Activated CD8-positive, alpha-beta T cell treated with anti-CD3 and anti-CD28 coated beads for 36 hours (primary cell): ENCODE measurements at places on chromosomes 12 and 14.

- H3K4me3 ChIP-seq, result no peak overlapping the region
- no peak overlapping the region for H3K27ac ChIP-seq
- no peak for DNase-seq
These were observed 37.1 kb downstream of the SOCS2 start for GRCh38 chr12:93609281-93610192.

DNA sequence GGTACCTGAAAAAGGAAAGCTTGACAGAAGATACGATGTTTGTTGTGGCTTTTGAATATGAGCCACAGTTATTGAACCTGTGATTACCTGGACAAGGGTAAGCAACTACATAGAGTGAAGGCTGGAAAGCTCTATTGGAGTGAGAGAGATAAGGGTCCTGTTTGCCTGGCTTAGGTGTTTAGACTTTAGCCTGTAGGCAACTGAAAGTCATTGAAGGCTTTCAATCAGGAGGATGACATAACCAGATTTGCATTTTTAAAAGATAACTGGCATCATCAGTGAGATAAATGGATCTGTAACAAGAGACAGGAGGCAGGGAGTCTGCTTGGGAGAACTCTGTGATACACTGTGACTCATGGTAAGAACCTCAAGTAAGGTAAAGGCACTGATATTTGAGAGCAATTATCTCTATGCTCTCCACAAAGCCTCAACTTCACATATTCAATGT is 128.9 kb upstream of the SOX5 start:
- no peak overlapping the region for H3K27ac ChIP-seq
- H3K4me1 ChIP-seq, result no peaks in the 10 kb centered on the region
- H3K27me3 ChIP-seq, result no peaks in the 10 kb centered on the region
- H3K36me3 ChIP-seq, result no peaks in the 10 kb centered on the region

- no peaks in the 10 kb centered on the region for H3K36me3 ChIP-seq
- peaks cover 28% of the 10 kb centered on the region for H3K4me1 ChIP-seq
- no peak overlapping the region for H3K4me3 ChIP-seq
- H3K27ac ChIP-seq, result no peak overlapping the region
- H3K27me3 ChIP-seq, result peaks cover 17% of the 10 kb centered on the region
- DNase-seq, result no peak
These were observed 13.0 kb downstream of the KRT7 start for GRCh38 chr12:52245962-52246569.

DNA sequence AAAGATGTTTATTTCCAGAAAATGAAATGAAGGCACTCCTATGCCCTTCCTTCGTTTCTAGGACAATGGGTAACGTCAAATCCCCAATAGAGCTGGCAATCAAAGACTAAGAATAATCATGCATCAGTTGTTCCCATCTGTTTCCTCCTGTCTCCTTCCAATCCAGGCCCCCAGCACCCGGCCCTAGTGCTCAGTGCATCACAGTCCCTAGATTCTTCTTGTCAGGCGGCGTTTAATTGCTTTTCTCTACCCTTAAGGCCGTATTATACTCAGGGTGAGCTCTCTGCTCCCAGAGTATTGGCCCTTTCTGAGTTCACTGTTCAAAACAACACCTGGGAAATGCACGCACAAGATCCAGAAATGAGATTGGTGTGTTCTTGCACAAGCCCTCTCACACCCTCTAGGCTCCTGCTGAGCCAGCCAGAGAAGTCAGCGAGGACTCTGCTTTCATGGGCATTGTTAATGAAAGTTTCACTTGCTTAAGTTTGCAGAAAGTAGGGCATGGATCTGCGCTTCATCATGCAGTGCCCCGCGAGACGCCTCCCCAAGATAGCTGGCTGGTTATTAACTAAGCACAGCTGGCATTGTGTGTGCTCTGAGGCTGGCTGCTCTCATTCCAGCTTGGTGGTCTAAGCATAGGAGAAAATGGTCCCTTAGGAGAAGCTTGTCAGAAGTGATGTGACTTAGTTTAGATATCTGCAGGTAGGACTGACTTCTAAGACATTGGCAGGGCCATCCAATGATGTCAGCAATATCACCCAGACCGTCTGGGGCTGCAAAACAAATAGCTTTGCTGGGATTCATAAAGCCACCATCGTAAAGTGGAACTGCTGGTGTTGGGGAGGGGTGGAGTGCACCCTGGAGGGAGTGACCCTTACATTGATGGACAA is 28.7 kb downstream of the CRACR2A start:
- DNase-seq, result no peak
- no peak overlapping the region for H3K27ac ChIP-seq
- H3K36me3 ChIP-seq, result peaks cover 55% of the 10 kb centered on the region
- no peaks in the 10 kb centered on the region for H3K27me3 ChIP-seq
- no peak overlapping the region for H3K4me3 ChIP-seq
- peaks cover 24% of the 10 kb centered on the region for H3K4me1 ChIP-seq

DNA sequence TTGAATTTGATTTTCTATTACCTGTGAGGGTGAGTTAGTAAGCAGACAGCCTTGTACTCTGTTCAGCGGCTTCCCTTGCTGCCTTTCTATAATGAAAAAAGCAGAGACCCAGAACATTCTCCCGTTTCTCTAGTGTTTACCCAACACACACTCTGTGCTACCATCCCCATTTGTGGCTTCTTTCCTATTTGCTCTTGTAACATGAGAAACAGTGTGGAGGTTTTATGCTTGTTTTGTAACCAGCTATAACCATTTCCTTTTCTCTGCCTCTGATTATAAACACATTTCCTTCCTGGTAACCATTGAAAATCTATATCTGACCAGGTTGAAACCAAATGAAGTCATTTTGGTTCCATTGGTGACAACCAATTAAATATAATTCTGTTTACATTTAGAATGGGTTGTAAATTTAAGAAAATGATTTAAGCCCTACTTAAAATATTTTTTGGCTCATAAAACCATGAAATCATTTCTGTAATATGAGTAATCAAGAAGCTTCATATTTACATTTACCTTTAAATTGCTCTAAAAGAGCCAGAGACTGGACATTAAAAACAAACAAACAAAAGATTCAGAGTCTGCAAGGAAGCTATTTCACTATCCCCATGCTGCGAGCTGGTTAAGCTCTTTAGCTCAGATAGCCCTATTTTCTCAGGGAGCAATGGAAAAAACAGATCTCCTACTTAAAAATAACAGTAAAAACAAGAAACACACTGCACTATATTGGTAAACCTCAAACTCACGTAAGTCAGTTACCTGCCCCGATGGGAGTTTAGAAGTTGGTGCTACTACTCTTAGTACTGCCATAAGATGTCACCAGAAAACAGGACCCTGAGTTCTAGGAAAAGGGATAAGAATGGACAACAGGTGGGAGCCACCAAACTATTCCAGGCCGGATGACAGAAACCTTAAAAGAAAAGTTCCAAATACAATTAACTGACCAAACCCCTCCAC is 206.5 kb upstream of the EEA1 start:
- no peaks in the 10 kb centered on the region for H3K36me3 ChIP-seq
- H3K27me3 ChIP-seq, result no peaks in the 10 kb centered on the region
- H3K27ac ChIP-seq, result no peak overlapping the region
- H3K4me1 ChIP-seq, result peaks cover 15% of the 10 kb centered on the region
- no peak for DNase-seq

DNA sequence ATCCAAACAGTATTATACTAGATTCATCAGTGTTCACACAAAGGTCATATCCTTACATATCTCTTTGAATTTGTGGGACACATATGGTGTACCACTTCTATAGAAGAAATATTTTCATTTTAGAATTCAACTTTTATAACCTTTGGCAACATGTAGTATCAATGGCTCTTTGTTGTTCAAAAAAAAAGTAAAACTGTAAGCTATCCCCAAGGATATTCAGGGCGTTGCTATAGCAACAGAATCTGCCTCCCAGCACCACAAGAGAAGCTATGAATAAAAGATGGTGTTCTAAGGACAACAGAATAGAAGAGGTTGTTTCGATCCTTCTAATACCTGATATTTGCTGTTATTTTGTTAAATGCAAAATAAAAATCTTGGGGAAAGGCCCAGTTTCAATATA is 139.3 kb downstream of the BRMS1L start:
- no peak for DNase-seq
- H3K4me3 ChIP-seq, result no peak overlapping the region
- H3K27me3 ChIP-seq, result peaks cover 4% of the 10 kb centered on the region
- no peaks in the 10 kb centered on the region for H3K36me3 ChIP-seq

DNA sequence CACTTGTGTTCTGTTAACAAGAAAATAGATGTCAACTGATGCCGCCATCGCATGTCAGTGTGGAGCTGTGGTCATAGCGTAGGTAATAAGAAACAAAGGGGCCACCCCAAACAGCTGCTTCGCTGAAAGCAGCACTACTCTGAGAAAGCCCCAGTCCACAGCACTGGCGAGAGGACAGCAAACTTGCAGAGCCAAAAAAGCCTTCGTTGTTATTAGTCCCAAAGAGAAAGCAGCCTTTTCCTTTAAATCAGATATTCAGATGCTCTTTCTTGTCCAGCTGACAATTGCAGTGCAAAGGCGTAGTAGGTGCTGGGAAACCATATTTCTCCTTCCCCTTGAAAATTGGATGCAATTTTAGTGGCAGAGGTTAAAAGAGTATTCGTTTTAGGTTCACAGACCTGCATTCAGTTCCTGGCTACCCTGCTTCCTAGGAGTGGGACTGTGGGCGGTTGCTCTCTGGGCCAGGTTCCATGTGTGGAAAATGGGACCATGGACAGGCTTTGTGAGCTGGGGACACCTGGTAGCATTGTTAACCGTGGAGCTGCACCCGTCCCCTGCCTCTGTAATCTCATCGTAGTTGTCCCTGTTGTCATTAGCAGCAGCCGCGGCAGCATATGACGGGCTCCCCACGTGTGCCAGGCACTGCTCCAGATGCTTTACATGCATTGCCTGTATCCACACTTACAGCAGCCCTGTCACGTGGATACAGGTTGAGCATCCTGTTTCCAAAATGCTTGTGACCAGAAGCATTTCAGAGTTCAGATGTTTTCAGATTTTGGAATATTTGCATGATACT is 54.2 kb downstream of the ELK3 start:
- H3K4me1 ChIP-seq, result peaks cover 18% of the 10 kb centered on the region
- no peak overlapping the region for H3K27ac ChIP-seq
- no peaks in the 10 kb centered on the region for H3K27me3 ChIP-seq

- no peak for DNase-seq
- no peak overlapping the region for H3K4me3 ChIP-seq
- H3K27me3 ChIP-seq, result peaks cover 8% of the 10 kb centered on the region
These were observed 182.8 kb downstream of the NUAK1 start for GRCh38 chr12:105955976-105956375.

DNA sequence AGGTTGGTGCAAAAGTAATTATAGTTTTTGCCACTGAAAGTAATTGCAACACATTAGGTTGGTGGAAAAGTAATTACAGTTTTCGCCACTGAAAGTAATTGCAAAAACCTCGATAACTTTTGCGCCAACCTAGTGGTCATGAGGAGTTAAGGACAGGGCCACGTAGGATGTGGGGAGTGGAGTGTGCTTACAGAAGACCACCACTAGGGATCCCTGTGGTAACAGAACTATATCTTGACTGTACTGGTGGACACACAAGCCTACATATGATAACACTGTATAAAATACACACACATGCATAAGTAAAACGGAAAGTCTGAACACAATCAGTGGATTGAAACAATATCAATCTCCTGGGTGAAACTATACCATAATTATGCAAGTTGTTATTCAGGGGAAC is 187.4 kb upstream of the ABCD2 start:
- H3K27ac ChIP-seq, result no peak overlapping the region
- no peaks in the 10 kb centered on the region for H3K4me1 ChIP-seq
- H3K27me3 ChIP-seq, result no peaks in the 10 kb centered on the region
- no peaks in the 10 kb centered on the region for H3K36me3 ChIP-seq
- peak; percentile 8 for DNase-seq

- H3K36me3 ChIP-seq, result no peaks in the 10 kb centered on the region
- peaks cover 31% of the 10 kb centered on the region for H3K4me1 ChIP-seq
- no peak overlapping the region for H3K27ac ChIP-seq
- no peak for DNase-seq
These were observed 6.3 kb downstream of the GPHN start for GRCh38 chr14:66514213-66514612.

DNA sequence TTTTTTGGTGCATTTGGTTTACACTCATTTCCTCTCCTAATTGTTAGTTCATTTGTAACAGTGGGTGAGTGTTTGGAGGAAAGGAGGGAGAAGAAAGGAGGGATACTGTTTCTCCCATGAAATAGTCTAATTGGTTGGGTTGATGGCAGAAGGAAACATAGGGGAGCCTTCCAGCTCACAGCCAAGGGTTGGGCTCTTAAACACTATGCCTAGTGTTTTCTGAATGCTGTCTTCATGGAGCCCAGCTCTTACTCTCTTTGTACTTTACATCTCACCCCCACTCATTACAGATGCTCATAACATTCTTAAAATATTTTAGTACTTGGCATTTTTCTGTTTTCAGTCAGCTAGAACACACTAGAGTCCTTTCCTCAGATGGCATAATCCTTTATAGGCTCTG is 38.2 kb downstream of the BAZ2A start:
- H3K27me3 ChIP-seq, result no peaks in the 10 kb centered on the region
- DNase-seq, result no peak
- H3K36me3 ChIP-seq, result no peaks in the 10 kb centered on the region
- H3K4me1 ChIP-seq, result peaks cover 6% of the 10 kb centered on the region

GRCh38 chr14:76929927-76930326 is 98.6 kb downstream of the IRF2BPL start:
- H3K36me3 ChIP-seq, result no peaks in the 10 kb centered on the region
- peak overlapping the region; percentile 67 for H3K27ac ChIP-seq
- H3K27me3 ChIP-seq, result no peaks in the 10 kb centered on the region
- DNase-seq, result peak; percentile 76
- peaks cover 57% of the 10 kb centered on the region for H3K4me1 ChIP-seq
- H3K4me3 ChIP-seq, result peak overlapping the region; percentile 47

- no peak overlapping the region for H3K4me3 ChIP-seq
- no peaks in the 10 kb centered on the region for H3K36me3 ChIP-seq
- no peaks in the 10 kb centered on the region for H3K4me1 ChIP-seq
- H3K27ac ChIP-seq, result no peak overlapping the region
- no peak for DNase-seq
- H3K27me3 ChIP-seq, result no peaks in the 10 kb centered on the region
These were observed 728.8 kb downstream of the RERGL start for GRCh38 chr12:17361224-17361623.

DNA sequence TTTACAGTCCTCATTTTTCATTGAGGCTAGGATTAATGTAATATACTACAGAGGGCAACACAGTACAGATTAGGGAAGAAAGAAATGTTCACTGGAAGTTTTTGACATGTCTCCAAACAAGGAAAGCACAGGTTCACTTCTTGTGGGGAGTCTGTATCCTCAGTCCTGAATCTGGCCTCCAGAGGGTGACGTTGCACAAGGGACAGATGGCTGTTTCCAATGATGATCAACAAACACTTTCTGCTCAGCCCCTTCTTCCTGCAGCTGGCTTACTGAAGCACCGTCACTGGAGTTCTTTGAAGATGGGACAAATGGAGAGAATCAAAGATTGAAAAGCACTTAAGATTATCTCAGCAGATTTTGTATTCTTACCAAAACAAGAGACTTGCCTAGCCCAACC is 123.3 kb upstream of the OR4E1 start:
- H3K27me3 ChIP-seq, result peaks cover under 1% of the 10 kb centered on the region
- peak; percentile 43 for DNase-seq
- H3K27ac ChIP-seq, result no peak overlapping the region
- no peaks in the 10 kb centered on the region for H3K36me3 ChIP-seq
- peak overlapping the region; percentile 18 for H3K4me3 ChIP-seq
- H3K4me1 ChIP-seq, result peaks cover under 1% of the 10 kb centered on the region
